Esophagus muscularis mucosa (tissue), 4 donors: ENCODE measurements at places on chromosomes 1 and 21. TPM values are rescaled to one million over a fixed set of nuclear protein-coding genes. Genes with fewer than 3 reads are reported as not detected.

DNA sequence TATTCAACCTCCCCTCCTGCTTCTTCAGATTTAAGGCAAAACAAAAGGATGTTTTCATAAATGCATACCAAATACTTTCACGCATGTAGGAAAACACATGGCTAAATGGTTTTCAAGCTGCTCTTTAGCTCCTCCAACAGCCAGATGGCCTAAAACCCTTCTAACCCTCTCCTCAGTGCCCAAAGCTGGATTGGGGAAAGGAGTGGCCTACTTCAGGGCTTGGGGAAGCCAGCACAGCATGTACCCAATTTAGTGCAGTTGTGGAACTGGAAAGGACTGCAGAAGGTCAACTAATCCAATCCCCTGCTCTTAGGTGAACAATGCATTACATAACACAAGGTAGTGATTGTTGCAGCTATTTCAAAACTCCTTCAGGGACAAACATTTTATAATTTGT is 9.3 kb downstream of the F5 start:
- peaks cover 11% of the 10 kb centered on the region for H3K27me3 ChIP-seq
- DNase-seq = no peak
- no peaks in the 10 kb centered on the region for H3K36me3 ChIP-seq
- no peaks in the 10 kb centered on the region for H3K4me1 ChIP-seq
- no peak overlapping the region for H3K27ac ChIP-seq

GRCh38 chr1:204705493-204705811 is 19.9 kb upstream of the LRRN2 start:
- peaks cover 24% of the 10 kb centered on the region for H3K4me1 ChIP-seq
- no peaks in the 10 kb centered on the region for H3K27me3 ChIP-seq
- DNase-seq = no peak
- H3K36me3 ChIP-seq = no peaks in the 10 kb centered on the region
- no peak overlapping the region for H3K4me3 ChIP-seq
- H3K27ac ChIP-seq = no peak overlapping the region

DNA sequence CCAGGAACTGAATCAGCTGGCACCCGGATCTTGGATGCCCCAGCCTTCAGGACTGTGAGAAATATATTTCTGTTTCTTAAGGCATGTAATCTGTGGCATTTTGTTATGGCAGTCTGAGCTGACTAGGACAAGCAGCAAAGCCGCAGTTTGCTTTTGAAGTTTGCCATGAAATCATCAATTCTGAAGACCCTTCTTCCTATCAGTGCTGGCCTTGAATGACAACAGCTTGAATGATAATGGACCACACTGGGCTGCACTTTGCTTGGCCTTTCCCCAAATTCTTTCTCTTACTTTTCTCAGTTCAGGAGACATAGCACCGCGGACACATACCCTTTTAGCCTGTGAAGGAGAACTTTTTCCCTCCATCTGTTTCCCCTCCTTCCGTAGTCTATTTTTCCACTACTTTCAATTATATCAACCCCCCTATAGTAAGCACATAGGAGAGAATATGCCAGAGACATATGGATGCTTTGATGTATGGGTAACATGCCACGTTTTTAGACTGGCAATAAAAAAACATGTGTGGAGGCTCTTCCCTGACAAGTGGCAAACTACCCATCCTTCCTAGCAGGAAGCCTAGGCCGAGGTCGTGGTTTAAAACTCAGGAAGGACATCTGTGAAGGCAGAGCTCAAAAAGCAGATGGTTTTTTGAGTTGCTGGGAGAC is 42.9 kb downstream of the HLX start:
- H3K27me3 ChIP-seq = no peaks in the 10 kb centered on the region
- H3K27ac ChIP-seq = no peak overlapping the region
- H3K36me3 ChIP-seq = no peaks in the 10 kb centered on the region
- no peak overlapping the region for H3K4me3 ChIP-seq
- peaks cover 15% of the 10 kb centered on the region for H3K4me1 ChIP-seq
- peak; percentile 47 for DNase-seq

Gene FBLIM1
- 115 TPM for total RNA-seq

- no peak overlapping the region for H3K4me3 ChIP-seq
- H3K27me3 ChIP-seq = no peaks in the 10 kb centered on the region
- peaks cover 12% of the 10 kb centered on the region for H3K36me3 ChIP-seq
- peaks cover 12% of the 10 kb centered on the region for H3K4me1 ChIP-seq
- no peak overlapping the region for H3K27ac ChIP-seq
These were observed 34.9 kb downstream of the COG2 start for GRCh38 chr1:230677200-230677599.

- DNase-seq = no peak
- no peaks in the 10 kb centered on the region for H3K36me3 ChIP-seq
- H3K27ac ChIP-seq = no peak overlapping the region
- H3K4me3 ChIP-seq = no peak overlapping the region
These were observed 60.4 kb upstream of the NBPF3 start for GRCh38 chr1:21379571-21379970.

Gene PRDX6
- 319 TPM for total RNA-seq

- H3K4me3 ChIP-seq = no peak overlapping the region
- H3K4me1 ChIP-seq = peaks cover 12% of the 10 kb centered on the region
- no peak overlapping the region for H3K27ac ChIP-seq
These were observed 138.4 kb upstream of the KRTAP19-8 start for GRCh38 chr21:31176725-31177124.

Gene CD101
- total RNA-seq = 1.3 TPM

GRCh38 chr21:45524756-45525152 is 17.5 kb downstream of the SLC19A1 start:
- H3K4me3 ChIP-seq = no peak overlapping the region
- no peak for DNase-seq
- peaks cover 3% of the 10 kb centered on the region for H3K36me3 ChIP-seq
- H3K4me1 ChIP-seq = no peaks in the 10 kb centered on the region

Gene A3GALT2
- not detected for total RNA-seq
